ENCODE measurements at places on chromosomes 4 and X.

- DNase-seq = no peak
These were observed 133.8 kb downstream of the ZC4H2 start for GRCh38 chrX:64842492-64842891.

GRCh38 chr4:38366456-38366855 lies 297.5 kb upstream of the KLF3 start:
- DNase-seq = no peak

DNA sequence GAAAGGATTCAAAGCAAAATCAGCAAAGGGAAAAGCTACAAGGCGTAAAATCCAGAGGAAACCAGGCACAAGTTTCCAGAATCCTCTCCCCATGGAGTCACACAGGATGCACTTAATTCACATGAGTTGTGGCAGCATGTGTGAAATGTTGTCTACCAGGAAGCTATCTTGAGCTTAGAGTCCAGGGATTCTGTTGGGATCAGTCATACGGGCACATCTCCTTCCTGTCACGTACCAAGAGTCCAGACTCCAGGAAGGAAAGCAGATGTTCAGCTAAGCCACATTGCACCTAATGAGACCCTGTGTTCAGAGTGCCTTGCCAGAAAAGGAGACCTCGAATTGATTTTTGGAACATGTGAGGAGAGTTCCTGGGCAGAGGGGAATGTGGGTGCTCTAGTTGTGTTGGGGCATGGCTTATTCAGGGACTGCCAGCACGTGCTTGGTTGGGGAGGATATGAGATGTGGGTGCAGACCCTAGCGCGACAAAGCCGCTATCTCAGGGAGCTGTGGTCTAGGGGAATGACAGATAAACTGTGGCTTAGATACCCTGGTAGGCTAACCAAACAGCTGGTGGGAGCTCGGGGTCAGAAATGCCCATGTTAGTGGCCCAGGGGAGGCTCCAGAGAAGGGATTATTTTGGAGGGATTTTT lies 70.0 kb downstream of the EVC start:
- DNase-seq = no peak

DNA sequence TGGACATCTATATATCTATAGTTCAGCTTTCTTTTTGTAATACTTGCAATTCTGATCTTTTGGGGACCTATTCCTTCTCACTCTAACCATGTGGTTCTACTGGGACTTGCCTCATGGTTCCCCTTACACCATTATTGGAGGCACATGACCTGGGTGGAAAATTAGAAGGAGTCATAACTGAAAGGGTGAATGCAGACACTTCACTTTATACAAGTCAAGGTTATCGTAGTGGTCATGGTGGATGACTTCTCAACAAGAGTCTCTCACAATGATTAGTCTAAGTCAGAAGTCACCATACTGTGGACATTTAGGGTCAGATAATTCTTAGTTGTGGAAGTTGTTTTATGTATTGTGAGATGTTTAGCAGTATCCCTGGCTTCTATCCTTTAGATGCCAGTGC lies 10.5 kb upstream of the EIF4E start:
- DNase-seq = no peak

DNA sequence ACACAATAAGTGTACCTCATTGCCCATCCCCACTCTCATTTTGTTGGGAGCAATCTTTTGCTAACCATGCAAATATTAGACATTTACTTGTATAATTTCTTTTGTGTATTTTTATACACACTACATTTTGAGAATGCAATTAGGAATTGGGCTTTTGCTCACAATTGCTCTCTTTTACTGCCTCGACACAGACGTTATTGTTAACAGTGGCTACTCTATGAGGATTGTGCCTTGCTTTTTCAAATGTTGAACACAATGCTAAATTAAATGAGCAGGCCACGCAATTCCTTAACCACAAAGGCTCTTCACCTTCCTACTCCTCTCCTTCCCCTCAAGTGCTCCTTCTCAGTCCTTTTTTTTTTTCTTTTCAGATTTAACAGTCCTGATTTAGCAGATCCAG lies 42.8 kb upstream of the HPF1 start:
- DNase-seq = no peak

Data from aorta (tissue), 5 donors.